ENCODE measurements at places on chromosomes 1 and 21.

DNA sequence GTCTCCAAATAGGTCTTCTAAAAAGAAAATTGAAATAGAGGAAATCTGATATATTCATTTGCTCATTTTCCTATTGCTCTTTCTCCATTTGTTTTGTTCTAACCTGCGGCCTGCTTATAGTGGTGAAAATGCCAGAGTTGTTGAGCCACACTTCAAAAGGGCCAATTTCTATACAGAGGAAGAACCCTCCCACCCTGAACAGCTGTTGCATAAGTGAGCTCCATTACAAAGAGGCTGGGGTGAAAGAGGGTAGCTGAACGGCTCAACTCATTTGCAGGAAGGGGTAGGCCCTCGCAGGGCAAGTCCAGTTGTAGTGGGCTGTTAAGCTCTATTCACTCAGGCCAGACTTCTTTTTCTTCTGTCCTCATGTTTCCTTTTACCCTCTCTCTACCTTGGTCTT lies 8.8 kb downstream of the ADCY10 start:
- no peak for DNase-seq

- DNase-seq, result no peak
Observed at GRCh38 chr1:226086776-226087175, 24.3 kb downstream of the H3-3A start.

GRCh38 chr21:45234965-45235364 lies 52.7 kb downstream of the POFUT2 start:
- no peak for DNase-seq

DNA sequence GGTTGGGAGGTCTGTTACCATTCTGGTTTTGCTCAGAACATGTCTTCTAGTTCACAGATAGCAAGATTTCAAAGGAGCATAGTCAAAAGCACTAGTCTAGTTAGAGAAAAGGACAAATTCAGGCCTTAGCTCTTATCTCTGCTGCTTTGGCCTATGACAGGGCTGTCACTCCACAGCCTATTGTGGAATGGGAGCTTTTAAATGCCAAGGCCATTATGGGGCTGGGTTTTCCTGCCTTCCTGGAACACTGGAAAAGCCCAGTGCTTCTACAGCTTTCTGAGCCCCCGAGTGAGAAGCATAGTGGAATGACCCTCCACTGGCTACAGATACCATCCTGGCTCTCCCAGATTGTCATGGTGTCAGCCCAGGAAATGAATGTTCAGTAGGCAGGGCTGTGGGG lies 9.3 kb downstream of the MTFR1L start:
- no peak for DNase-seq

DNA sequence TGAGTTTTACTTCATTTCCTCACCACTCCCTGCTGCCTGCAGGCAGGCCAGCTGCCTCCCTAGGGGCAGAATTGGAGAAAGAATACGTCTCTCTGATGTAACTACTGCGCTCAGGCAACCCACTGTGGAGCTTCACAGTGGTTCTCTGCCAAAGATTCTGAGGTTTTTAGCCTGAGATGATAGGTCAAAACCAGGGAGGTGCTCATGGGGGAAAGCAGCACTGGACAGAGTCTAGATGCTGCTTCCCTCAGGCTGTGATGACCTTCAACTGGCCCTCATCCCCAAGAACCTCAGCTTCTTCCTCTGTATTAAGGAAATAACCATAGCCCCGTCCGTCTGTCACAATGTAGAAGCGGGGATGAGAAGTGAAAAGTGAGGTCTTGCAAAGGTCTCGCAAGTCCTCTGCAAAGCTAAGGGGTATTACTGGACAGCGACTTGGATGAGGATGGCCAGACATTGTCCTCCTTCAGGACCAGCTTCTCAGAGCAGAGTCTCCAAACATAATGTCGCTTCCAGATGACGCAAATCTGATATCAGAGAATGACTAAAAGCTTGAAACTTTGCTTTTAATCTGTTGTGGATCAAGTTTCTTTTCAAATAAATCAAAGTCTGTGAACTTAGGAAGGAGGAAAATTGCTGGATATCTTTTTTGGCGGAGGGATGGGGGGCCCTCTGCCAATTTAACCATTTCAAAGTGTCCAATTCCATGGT lies 65.9 kb upstream of the ATP5PO start:
- DNase-seq, result no peak

GRCh38 chr1:14852291-14852690 lies 253.8 kb downstream of the KAZN start:
- no peak for DNase-seq

DNA sequence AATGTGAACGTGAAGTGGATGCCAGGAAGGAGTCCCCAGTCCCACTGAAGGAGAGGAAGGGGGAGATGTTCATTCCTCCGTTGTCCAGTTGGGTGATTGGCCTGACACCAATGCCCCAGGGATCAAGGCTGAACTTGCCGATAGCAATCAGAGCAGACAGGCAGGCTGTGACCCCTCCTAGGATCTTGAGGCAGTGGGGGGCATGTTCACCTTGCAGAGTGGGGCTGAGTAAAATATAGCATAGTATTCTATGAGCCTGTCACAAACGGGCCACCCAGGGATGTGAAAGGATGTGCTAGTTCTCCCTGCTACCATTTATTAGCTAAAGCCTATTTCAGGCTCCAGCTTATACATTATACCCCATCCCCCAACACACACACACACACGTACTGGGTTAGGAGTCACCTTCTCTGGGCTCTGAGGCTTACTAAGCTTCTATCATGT lies 80.7 kb upstream of the CD34 start:
- no peak for DNase-seq

GRCh38 chr1:33876970-33877650 lies 13.2 kb downstream of the HMGB4 start:
- DNase-seq, result no peak

Measured in NCI-H226 (cell line).